ENCODE measurements at places on chromosomes 3 and 15. TPM values are rescaled to one million over a fixed set of nuclear protein-coding genes. Genes with fewer than 3 reads are reported as not detected.

DNA sequence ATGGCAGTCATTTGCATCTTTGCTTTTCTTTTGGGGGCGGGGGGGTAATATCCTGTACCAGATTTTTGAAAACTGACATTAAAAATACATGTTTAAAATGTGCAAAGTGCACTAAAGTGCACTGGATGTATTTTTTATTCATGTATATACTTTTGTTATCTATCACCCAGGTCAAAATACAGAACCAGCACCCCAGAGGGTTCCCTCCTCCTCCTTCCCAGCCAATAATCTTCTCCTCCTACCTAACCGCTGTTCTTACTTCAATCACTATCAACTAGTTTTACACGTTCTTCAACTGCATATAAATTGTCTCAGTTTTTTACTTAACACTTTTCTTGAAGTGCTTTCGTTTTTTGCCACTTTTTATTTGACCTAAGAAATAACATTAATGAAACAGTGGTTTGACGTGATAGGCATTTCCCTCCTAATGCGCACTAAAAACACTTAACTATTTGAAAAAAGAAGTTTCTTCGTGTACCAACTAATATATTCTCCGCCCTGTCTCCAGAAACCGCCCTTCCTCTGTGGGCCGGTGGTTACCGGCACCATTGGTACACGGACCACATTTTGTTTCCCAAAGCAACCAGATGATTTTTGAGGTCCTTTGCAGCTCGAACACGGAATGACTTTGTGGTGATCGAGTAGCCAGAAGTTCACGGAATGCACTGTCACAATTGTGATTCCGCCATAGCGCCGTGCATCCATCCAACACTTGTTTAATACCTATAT lies 836 bp upstream of the AKAP13 start:
- H3K4me1 ChIP-seq, result peaks cover 10% of the 10 kb centered on the region
- H3K4me3 ChIP-seq, result peak overlapping the region; percentile 94
- H3K27me3 ChIP-seq, result no peaks in the 10 kb centered on the region
- H3K36me3 ChIP-seq, result no peaks in the 10 kb centered on the region
- H3K27ac ChIP-seq, result peak overlapping the region; percentile 57

GRCh38 chr3:159356606-159357005 lies 554.8 kb downstream of the MFSD1 start:
- no peak for DNase-seq
- H3K36me3 ChIP-seq, result no peaks in the 10 kb centered on the region
- H3K4me3 ChIP-seq, result no peak overlapping the region
- H3K27me3 ChIP-seq, result no peaks in the 10 kb centered on the region

The CLSTN2 gene
- 7.6 TPM for total RNA-seq

- no peak overlapping the region for H3K27ac ChIP-seq
- no peaks in the 10 kb centered on the region for H3K27me3 ChIP-seq
- DNase-seq, result no peak
- H3K4me1 ChIP-seq, result no peaks in the 10 kb centered on the region
- H3K36me3 ChIP-seq, result no peaks in the 10 kb centered on the region
Observed at GRCh38 chr15:77856705-77857346, 220.7 kb downstream of the TBC1D2B start.

GRCh38 chr15:83312071-83312470 lies 27.6 kb upstream of the BNC1 start:
- H3K27me3 ChIP-seq, result no peaks in the 10 kb centered on the region
- H3K4me1 ChIP-seq, result no peaks in the 10 kb centered on the region
- DNase-seq, result no peak
- no peak overlapping the region for H3K27ac ChIP-seq

- peak overlapping the region; percentile 95 for H3K4me3 ChIP-seq
- H3K27me3 ChIP-seq, result no peaks in the 10 kb centered on the region
- no peaks in the 10 kb centered on the region for H3K36me3 ChIP-seq
- H3K4me1 ChIP-seq, result peaks cover 21% of the 10 kb centered on the region
- H3K27ac ChIP-seq, result no peak overlapping the region
Observed at GRCh38 chr3:53159156-53160060, 1.6 kb upstream of the PRKCD start.

The C3orf49 gene
- total RNA-seq, result not detected

- H3K36me3 ChIP-seq, result peaks cover 5% of the 10 kb centered on the region
- no peak overlapping the region for H3K4me3 ChIP-seq
- DNase-seq, result no peak
- H3K27me3 ChIP-seq, result no peaks in the 10 kb centered on the region
- no peak overlapping the region for H3K27ac ChIP-seq
- H3K4me1 ChIP-seq, result peaks cover 5% of the 10 kb centered on the region
Observed at GRCh38 chr3:142498397-142499180, 50.8 kb upstream of the XRN1 start.

GRCh38 chr3:3551981-3552380 lies 247.2 kb upstream of the LRRN1 start:
- no peak overlapping the region for H3K27ac ChIP-seq
- no peak overlapping the region for H3K4me3 ChIP-seq
- H3K36me3 ChIP-seq, result no peaks in the 10 kb centered on the region
- H3K27me3 ChIP-seq, result no peaks in the 10 kb centered on the region

The GRIP2 gene
- total RNA-seq, result 4.2 TPM

The C15orf62 gene
- 0.54 TPM for total RNA-seq

- H3K27ac ChIP-seq, result no peak overlapping the region
- no peaks in the 10 kb centered on the region for H3K27me3 ChIP-seq
- no peaks in the 10 kb centered on the region for H3K36me3 ChIP-seq
- no peaks in the 10 kb centered on the region for H3K4me1 ChIP-seq
- DNase-seq, result no peak
Observed at GRCh38 chr15:40232625-40233070, 6.2 kb upstream of the PAK6 start.

The XCR1 gene
- total RNA-seq, result not detected

DNA sequence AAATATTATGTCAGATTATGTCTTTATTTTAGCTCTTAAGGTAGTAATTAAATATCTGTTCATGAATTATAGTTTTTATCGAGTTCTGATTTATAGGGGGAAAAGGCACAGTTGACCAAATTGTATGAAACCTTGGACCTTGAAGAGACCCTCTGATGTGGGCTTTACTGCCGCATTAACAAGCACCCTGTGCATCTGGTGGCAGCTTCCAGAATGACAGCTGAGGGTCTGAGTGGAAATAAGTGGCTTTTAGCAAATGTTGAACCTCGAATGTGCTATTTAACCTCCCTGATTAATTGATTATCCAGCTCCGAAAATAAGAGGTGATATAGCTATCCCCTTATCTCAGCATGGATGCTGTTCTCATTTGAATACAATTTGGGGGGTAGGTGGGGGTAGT lies 87.0 kb downstream of the TMEM108 start:
- H3K27me3 ChIP-seq, result no peaks in the 10 kb centered on the region
- no peak overlapping the region for H3K27ac ChIP-seq
- H3K36me3 ChIP-seq, result no peaks in the 10 kb centered on the region
- H3K4me1 ChIP-seq, result peaks cover 13% of the 10 kb centered on the region

The CACNA2D3 gene
- total RNA-seq, result 4.0 TPM

DNA sequence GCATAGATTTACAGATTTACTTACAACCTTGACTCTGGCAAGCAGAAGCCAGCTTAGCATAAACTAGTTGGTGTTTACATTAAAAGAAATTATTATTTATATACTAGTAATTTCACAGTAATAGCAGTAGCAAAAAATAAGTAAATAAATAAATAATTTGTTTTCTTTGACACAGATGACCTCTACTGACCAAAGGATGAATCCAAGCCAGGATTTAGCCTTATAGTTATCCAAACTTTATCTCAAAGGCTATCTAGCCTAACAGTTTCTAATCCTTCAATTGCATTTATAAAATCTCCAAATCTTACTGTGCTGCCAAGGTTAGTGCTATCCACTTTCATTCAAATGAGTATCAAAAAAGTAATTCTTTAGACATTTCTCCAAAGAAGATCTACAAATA lies 64.3 kb downstream of the FRMD5 start:
- no peaks in the 10 kb centered on the region for H3K27me3 ChIP-seq
- H3K36me3 ChIP-seq, result no peaks in the 10 kb centered on the region
- H3K27ac ChIP-seq, result no peak overlapping the region
- H3K4me3 ChIP-seq, result no peak overlapping the region
- DNase-seq, result no peak

The ZCWPW2 gene
- 2.7 TPM for total RNA-seq

The GMNC gene
- not detected for total RNA-seq

DNA sequence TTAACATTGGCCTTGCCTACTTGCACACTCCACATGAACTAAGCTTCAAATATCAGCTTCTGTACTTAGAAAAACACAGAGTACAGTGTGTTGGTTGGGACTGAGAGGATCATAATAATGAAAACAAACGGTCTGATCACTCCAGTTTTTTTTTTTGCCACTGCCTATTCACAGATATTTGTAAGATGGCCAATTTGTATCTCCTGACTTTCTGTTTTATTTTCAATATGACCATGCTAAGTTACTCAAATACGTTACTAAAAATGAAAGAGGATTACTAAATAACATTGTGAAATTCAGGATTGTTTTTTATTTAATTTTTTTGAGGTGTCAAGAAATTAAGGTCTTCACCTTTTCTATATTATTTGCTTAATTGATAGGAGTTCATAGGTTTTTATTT lies 595.1 kb downstream of the TUSC7 start:
- H3K27ac ChIP-seq, result no peak overlapping the region
- no peaks in the 10 kb centered on the region for H3K27me3 ChIP-seq
- no peak overlapping the region for H3K4me3 ChIP-seq
- H3K4me1 ChIP-seq, result no peaks in the 10 kb centered on the region
- no peak for DNase-seq
- no peaks in the 10 kb centered on the region for H3K36me3 ChIP-seq

The PCLAF gene
- not detected for total RNA-seq

- no peaks in the 10 kb centered on the region for H3K36me3 ChIP-seq
- peak overlapping the region; percentile 94 for H3K27ac ChIP-seq
- peaks cover 34% of the 10 kb centered on the region for H3K4me1 ChIP-seq
- H3K4me3 ChIP-seq, result peak overlapping the region; percentile 93
- H3K27me3 ChIP-seq, result no peaks in the 10 kb centered on the region
Observed at GRCh38 chr3:66499881-66500575, 794 bp downstream of the LRIG1 start.

The COMMD2 gene
- 11.4 TPM for total RNA-seq

DNA sequence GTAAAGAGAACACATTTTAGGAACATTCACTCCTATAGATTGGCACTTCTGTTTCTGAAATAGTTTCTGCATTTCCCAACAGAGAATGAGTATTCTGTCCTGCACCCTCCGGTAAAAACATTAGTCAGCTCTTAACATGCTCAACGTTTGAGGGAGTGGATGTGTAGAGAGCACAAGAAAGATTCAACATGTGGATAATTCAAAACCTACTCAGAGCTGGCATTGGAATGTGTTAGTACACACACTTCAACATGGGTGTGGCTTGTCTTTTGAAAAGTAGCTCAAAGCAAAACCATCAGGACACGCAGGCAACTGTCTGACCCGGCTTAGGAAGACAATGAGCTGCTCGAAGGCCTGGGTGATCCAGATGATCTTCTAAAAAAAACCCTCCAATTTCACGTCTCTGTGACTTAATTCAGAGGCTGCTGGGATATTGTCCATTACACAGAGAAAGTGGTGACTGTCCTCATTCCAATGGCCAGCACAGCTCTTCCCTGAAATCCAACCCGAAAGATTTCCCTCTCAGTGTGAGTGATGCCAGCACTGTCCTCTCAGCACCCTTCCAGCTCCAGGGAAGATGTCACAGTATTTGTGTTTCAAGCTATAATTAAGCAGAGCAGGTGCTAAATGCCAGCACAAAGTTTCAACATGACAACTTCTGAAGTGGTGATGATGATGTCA lies 18.1 kb downstream of the FBN1 start:
- peaks cover 45% of the 10 kb centered on the region for H3K4me1 ChIP-seq
- H3K27me3 ChIP-seq, result no peaks in the 10 kb centered on the region
- H3K36me3 ChIP-seq, result no peaks in the 10 kb centered on the region
- H3K27ac ChIP-seq, result peak overlapping the region; percentile 58
- peak overlapping the region; percentile 30 for H3K4me3 ChIP-seq
- DNase-seq, result no peak

The CHDH gene
- 0.68 TPM for total RNA-seq

DNA sequence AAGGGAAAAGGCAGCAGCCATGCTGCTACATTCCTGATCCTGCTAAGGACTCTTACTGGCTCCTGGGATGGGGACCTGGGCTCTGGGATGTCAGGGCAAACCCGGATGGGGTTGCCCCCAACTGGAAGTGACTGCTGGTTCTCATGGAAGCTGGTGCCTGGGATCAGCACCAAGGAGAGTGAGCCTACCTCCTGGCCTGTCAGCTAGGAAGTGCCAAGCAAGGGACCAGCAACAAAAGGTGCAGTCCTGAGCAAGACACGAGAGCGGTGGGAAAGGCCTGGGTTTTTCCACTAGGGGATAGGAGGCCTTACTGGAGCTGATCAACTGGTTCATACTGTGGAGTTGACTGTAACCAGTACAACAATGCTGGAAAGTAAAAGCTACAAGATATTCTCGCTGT lies 47.9 kb upstream of the SYNM start:
- no peak overlapping the region for H3K4me3 ChIP-seq
- no peak overlapping the region for H3K27ac ChIP-seq
- no peak for DNase-seq
- no peaks in the 10 kb centered on the region for H3K36me3 ChIP-seq
- H3K27me3 ChIP-seq, result no peaks in the 10 kb centered on the region
- peaks cover 20% of the 10 kb centered on the region for H3K4me1 ChIP-seq

GRCh38 chr3:23152989-23153388 lies 50.1 kb upstream of the UBE2E2 start:
- H3K27ac ChIP-seq, result no peak overlapping the region
- no peaks in the 10 kb centered on the region for H3K4me1 ChIP-seq
- H3K27me3 ChIP-seq, result no peaks in the 10 kb centered on the region
- H3K36me3 ChIP-seq, result no peaks in the 10 kb centered on the region

DNA sequence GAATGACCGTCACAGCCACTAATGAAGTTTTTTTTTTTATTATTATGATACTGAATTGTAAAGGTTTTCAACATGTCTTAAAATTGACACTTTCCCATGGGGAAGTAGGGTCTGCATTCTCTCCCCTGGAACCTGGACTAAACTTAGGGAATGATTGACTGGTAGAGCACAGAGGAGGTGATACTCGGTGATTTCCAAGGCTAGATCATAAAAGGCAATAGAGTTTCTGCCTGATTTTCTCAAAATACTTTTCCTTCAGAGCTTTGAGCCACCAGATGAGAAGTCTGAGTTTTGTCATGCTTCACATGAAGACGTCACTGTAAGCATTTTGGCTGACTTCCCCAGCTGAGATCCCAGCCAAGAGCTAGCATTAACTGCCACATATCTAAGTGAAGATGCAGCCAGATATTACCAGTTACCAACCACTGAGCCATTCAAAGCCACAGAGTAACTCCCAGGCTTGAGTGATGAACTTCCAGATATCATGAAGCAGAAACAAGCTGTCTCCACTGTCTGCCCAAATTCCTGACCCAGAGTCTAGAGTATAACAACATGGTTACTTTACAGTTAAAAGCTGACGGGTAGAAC lies 105.8 kb downstream of the LSAMP start:
- no peaks in the 10 kb centered on the region for H3K4me1 ChIP-seq
- no peak for DNase-seq
- no peak overlapping the region for H3K27ac ChIP-seq
- no peaks in the 10 kb centered on the region for H3K36me3 ChIP-seq
- H3K27me3 ChIP-seq, result no peaks in the 10 kb centered on the region
